Pulmonary artery endothelial cell (primary cell): ENCODE measurements at places on chromosomes 16 and 17. TPM values are rescaled to one million over a fixed set of nuclear protein-coding genes. Genes with fewer than 3 reads are reported as not detected.

DNA sequence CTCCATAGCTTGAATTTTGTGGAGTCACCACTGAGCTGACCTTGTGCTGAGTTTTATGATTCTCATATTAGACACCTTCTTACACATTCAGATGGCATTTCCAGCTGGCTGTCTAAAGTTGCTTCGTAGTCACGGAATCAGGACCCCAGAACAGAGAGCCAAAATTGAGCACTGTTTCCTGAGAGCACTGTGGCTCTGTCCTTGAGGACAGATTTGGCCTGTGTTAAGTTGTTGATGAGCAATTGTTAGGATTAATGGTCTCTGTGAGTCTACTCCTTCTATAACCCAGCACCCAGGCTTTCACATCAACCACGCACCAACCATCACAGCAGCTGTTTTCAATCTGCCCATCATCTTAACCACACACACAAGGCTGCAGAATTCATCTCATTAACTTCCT, 277.5 kb upstream of the HSBP1 start:
- DNase-seq, result no peak

DNA sequence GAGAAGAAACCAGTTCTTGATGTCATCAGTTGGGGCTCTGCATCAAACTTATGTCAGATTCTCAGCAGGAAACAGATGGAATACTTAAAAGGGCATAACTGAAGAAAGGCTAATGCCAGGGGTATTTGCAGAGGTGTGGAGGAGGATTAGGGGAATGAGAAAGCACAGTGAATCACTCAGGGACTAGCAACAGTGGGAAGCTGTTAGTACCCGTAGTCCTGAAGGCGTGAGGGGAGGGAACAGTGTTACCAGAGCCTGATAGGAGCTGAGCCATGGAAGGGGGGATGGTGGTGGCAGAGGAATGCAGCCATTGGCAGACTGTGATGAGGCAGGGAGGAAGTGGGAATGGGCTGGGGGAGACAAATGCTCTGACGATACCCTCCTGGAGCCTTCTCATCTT, 162.3 kb downstream of the UTP18 start:
- no peak for DNase-seq

DNA sequence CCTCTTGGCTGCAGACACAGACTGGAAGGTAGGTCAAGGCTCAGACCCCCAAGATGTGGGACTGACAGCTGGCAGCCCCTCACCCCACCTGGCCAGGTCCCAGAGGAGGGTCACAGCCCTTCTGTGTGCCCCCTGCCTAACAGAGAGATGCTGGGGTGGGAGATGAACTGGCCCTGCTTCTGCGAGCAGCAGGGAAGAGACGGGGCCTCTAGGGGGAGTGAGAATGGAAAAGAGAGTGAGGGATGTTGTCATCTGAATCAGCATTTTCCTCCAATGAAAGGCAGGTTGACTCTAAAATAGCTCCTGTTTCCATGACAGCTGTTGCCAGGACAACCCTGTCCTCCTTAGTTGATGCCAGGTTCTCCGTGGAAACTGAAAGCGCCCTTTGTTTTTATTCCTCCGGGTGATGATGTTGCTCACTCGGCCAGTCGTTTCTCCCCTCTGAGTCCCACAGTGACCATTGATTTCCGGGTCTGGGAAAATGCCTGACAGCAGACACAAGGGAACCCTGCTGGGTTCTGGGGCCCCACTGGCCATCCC, 4.9 kb upstream of the NDRG4 start:
- peak; percentile 75 for DNase-seq

DNA sequence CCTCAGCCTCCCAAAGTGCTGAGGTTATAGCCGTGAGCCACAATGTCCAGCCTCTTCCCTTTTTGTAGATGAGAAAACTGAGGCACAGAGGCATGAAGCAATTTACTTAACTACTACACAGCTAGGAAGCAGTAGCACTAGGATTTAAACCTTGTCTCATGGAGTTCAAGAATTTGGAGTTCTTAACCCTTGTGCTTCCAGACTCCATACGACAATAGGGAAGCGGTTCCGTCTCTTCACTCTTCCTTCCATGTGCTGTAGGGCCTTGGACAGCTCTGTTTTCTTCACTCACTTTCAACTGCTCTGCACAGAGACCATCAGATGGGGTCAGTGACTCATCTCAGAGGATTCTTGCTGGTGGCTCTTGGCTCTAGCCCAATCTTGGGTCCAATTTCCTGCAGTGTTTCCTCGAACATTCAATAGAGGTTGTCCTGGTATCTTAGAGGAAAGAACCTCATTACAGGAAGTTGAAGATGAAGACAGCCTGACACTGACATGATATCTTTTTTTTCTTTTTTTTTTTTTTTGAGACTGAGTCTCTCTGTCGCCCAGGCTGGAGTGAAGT, 19.3 kb downstream of the ITGAL start:
- DNase-seq, result peak; percentile 46

DNA sequence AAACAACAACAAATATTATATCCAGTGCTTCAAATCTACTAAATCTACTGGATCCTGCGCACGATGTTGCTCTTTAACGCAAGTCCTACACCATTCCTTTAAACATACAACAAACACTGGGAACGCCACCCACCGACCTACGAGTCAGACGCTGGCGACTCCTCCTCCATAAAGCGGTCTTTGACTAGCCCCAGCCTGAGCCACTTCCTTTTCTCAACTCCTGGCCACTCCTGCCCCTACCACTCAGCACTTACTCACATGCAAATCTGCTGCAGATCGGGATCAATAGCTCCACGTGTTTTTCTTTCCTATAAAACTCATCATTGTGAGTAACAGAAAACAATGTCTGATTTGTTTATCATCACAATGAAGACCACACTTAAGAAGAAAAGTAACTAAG, 32.8 kb upstream of the MNT start:
- DNase-seq, result no peak

GRCh38 chr16:88768071-88768783, 16.8 kb downstream of the PIEZO1 start:
- peak; percentile 22 for DNase-seq

- no peak for DNase-seq
Measured at GRCh38 chr16:87854053-87854906, 15.0 kb downstream of the SLC7A5 start.

GRCh38 chr16:65916995-65917394, 449.5 kb upstream of the CDH5 start:
- DNase-seq, result no peak

The IL17C gene
- not detected in 2 replicates for total RNA-seq

The KRTAP9-4 gene
- total RNA-seq, result not detected in 2 replicates

The CIAPIN1 gene
- 80.8 and 86.7 TPM in 2 replicates for total RNA-seq

The KRTAP4-1 gene
- total RNA-seq, result not detected in 2 replicates

The KRT222 gene
- total RNA-seq, result not detected in 2 replicates

The RAMP2 gene
- 2.1 and 5.4 TPM in 2 replicates for total RNA-seq

The PTX4 gene
- not detected in 2 replicates for total RNA-seq

The PRSS8 gene
- total RNA-seq, result not detected in 2 replicates

The RMI2 gene
- 5.9 and 16.9 TPM in 2 replicates for total RNA-seq

The PRAC2 gene
- total RNA-seq, result not detected in 2 replicates

The ZNF286A gene
- total RNA-seq, result 28.8 and 41.7 TPM in 2 replicates

The COG1 gene
- 17.1 and 19.2 TPM in 2 replicates for total RNA-seq
